Umbilical cord (tissue), 2 donors: ENCODE measurements at places on chromosomes 4 and X.

GRCh38 chr4:186789651-186790050, 66.0 kb upstream of the FAT1 start:
- DNase-seq, result peak; percentile 27

- no peak for DNase-seq
Measured at GRCh38 chrX:18136816-18137215, 83.9 kb downstream of the BEND2 start.

- peak; percentile 82 for DNase-seq
Measured at GRCh38 chrX:18674788-18675735, 3.2 kb upstream of the RS1 start.

DNA sequence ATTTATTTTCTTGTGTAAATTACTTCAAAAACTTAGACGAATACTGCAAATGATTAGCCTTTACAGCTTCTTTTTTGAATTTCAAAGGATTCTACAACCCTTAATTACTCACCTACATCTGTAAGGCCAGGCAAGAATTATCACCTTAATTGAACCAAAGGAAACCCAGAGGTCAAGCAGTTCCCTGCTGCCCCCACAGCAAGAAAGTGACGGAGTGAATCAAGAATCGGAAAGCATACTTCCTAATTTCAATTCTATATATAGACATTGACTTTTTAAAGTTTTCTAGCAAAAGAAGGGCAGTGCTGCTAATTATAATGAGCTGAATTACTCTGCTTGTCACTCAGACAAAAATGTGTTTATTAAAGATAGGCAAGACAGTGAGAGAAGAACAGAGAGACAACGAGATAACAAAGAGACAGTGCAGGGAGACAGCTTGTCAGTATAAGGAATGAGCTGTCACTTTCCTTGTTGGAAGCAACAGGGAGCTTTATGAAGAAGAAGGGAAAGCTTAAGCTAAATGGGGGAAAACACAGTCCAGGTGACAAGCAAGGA, 47.5 kb upstream of the SPANXN4 start:
- DNase-seq, result no peak

DNA sequence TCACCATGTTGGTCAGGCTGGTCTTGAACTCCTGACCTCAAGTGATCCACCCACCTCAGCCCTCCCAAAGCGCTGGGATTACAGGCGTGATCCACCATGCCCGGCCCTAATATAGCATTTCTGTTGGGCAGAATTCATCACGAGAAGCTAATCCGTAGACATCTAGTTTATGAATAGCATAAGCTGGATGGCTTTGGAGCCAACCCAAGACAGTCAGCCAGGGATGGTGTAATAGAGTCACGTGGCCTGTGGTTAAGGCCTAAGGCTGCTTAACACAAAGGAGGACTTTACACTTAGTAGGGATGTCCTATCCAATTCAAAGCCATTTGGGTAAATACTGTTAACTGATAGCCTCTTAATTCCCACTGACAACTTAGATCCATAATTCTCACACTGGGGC, 173.6 kb downstream of the RAP1GDS1 start:
- DNase-seq, result no peak

- DNase-seq, result no peak
Measured at GRCh38 chr4:169225812-169226211, 44.9 kb downstream of the SH3RF1 start.
